ENCODE measurements at places on chromosomes 1 and 21.

DNA sequence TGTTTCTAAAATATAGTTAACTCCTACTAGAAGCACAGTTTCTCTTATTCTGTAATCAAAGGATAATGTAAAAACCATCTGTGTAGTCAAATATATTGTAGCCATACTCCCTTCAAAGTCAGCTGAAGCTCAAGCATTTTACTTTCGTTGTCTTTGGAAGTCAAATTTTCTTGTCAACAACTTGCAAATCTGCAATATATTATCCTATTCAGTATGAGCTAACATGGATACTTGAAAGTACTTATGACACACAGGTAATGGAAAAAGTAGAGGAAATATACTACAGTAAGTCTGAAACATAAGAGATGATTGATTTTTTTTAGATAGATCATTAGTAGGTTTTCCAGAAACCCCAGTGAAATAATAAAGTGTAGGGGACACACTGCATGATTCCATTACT, 121.5 kb downstream of the COL24A1 start:
- DNase-seq: no peak

- no peak for DNase-seq
Observed at GRCh38 chr1:2294033-2294724, 66.1 kb downstream of the SKI start.

DNA sequence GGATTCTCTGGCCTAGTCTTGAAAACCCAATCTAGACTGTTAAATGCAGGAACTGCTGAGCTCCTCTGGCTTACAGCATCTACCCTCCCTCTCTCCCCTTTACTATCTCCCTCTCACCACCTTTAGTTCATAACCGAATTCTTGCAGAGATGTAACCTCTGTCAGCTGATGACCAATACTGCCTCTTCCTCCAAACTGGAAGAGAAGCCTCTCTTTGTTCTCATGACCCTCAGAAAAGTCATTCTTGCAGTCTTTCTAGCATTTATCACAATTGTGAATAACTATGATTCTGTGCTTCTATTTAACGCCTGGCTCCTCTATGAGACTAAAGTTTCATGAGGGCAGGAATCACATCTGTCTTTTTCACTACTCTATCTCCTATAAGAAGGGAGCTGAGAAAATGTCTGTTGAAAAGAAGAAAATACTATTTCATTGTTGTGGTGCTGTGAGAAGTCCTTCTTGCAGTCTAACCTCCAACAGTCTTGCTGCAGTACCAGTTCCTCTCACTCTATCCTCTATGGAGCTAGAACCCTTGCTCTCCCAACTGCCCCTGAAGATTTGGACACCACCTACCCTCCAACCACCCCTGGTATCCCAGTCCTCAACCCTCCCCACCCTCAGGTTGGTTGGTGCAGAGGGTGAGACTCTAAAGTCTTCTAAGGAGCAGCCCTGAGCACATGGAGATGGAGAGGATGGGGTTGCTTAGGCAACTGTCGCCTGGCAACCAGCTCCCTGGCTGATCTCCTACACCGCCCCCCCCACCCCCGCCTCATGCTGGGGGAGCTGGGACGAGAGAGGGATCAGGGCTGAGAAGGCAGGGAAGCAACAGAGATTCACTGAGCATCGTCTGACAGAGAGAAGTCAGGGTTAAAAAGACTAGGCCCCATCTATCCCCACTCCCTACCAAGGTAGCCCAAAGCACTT, 13.9 kb downstream of the MEF2D start:
- no peak for DNase-seq

DNA sequence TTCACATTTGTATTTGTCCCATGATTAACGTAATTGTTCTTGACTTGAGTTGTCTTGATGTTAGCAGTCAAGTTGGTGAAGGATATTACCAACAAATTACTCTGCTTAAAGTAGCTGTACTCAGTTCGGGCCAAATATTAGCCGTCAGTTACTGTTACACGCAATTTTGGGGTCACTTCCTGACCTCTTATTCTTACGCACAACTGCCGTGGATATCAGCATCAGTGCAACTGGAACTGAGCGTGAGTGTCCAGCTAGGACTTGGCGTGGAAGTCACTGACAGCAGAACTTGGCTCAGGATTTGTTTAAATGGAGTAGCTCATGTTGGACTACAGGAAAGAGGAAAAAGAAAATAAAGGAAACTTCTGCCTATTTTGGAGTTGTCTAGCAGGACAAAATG, 56.4 kb downstream of the ADAMTS1 start:
- DNase-seq: no peak
